Activated CD4-positive, CD25-positive, alpha-beta regulatory T cell treated with anti-CD3 and anti-CD28 coated beads, Interleukin-2, amount 50 U/mL, for 24 hours (primary cell): ENCODE measurements at places on chromosomes 3 and 15.

GRCh38 chr3:183959214-183959613 is 58.5 kb downstream of the ABCC5 start:
- ATAC-seq, result peak; percentile 32

- peak; percentile 83 for ATAC-seq
These were observed 5.6 kb upstream of the ZNF80 start for GRCh38 chr3:114242947-114243346.

GRCh38 chr15:59259137-59259943 is 52.7 kb downstream of the LDHAL6B start:
- peak; percentile 26 for ATAC-seq

- peak; percentile 21 for ATAC-seq
These were observed 71.0 kb downstream of the ADAMTS7 start for GRCh38 chr15:78739996-78740903.

DNA sequence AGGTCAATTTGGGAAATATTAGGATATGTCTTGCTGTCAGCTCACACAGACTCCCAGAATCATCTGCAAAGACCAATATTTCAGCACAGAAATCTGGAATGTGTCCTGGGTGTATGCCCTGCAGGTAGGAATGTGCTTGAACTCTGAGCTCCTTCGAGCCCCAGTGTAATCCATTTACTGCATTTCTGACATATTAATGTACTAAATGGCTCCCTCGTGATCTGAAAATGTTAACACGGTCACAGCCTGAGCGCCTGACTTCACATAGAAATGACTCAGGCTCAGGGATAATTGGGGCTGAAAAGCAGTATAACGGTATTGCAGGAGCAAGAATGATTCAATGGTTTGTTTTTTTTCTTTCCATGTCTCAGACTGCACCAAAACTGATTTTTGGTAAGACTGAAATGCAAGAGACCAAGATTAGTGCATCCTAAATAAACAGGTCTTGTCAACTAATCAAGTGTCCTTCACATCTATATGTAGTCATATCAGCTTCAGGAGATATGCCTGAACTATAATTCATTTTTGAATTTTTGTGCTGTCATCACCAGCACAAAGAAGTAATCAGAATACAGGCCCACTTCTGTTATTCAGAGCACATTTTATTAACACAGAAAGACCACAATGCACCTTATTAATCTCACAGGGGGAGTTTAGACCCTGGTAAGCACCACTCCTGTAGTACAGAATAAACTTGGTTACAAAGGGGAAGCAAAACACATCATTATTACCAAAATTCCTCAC is 49.8 kb downstream of the DCLK3 start:
- no peak for ATAC-seq

- no peak for ATAC-seq
These were observed 108.6 kb downstream of the TMEM266 start for GRCh38 chr15:76168237-76168984.

DNA sequence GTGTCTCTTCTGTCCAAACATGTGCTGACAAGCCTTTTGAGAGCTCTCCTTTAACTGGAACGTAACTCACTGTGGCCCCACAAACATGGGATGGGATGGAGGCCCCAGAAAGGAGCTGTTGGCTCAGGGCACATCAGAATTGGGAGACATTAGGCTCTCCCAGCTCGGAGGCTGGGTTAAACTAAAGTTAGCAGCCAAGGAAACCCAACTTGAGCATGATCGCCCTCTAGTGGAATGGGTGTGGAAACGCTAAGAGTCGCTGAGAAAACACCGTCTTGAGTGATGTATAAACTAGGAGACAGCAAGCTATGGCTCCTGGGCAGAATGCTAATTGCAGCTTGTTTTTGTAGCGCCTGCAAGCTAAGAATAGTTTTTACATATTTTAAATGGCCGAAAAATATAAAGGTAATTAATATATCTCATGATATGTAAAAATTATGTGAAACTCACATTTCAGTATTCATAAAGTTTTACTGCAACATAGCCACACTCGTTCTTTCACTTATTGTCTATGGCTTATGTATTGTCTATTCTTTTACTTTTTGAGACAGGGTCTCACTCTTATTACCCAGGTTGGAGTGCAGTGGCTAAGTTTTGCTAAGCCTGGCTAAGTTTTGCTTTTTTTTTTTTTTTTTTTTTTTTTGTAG is 138.8 kb upstream of the HACD2 start:
- no peak for ATAC-seq

- ATAC-seq, result no peak
These were observed 81.6 kb downstream of the OCA2 start for GRCh38 chr15:28017423-28017924.

DNA sequence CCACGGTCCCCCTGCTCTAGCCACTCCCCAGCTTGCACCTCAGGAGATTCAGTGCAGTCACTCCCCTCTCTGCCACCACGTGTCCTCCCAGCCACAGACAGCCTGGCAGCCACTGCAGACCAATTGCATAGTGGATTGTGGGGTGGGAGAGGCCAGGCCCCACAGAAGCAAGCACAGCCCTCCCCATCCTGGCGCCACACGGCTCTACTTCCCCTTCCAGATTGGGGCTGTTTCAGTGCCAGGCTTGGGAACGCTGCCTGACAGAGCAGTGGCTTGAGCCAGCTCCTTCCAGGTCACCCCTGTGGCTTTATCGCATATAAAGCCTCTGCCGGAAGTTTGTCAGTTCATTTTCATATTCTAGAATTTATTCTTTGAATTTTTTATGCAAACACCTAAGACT is 90.7 kb downstream of the TMEM266 start:
- ATAC-seq, result no peak

- no peak for ATAC-seq
These were observed 22.7 kb upstream of the TMEM41A start for GRCh38 chr3:185521349-185522138.

GRCh38 chr3:15291589-15292541 is 40.5 kb downstream of the SH3BP5 start:
- ATAC-seq, result peak; percentile 88

DNA sequence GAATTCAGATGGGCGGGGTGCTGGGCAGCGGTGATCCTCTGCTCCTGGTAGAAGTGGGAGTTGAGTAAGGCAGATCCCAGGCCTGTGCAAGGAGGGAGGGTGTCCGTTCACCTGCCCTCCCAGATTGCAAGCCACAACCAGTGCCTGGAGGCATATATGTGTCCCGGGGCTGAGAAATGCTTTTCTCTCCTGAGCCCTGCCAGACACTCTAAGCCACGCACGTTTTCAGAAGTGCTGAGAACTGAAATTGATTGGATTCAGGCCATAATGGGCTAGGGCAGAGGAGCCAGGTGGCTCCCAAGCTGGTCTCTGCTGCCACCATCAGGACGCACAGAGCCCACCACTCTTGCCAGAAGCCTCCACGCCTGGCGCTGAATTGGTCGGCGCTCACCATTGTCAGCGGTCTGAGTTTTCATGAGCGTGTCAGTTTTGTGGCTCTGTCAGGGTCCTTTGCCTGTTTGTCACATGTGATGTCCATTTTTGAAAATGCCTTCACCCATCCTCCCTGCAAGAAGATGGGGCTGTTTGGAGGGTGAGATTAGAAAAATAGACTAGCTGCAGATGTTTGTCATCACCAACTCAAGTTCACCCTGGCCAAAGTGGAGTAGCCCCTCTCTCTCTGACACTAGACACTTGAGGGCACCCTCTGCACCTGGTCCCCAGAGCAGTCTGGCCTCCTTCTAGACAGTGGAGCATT is 15.4 kb upstream of the BFSP2 start:
- no peak for ATAC-seq
